ENCODE measurements at places on chromosomes 2 and 18. TPM values are rescaled to one million over a fixed set of nuclear protein-coding genes. Genes with fewer than 3 reads are reported as not detected.

- H3K4me3 ChIP-seq, result no peak overlapping the region
- H3K4me1 ChIP-seq, result no peaks in the 10 kb centered on the region
- DNase-seq, result no peak
- H3K27ac ChIP-seq, result no peak overlapping the region
- no peaks in the 10 kb centered on the region for H3K27me3 ChIP-seq
- no peaks in the 10 kb centered on the region for H3K36me3 ChIP-seq
Measured at GRCh38 chr2:147560810-147561535, 283.9 kb upstream of the ACVR2A start.

- H3K27ac ChIP-seq, result no peak overlapping the region
- no peak overlapping the region for H3K4me3 ChIP-seq
- no peaks in the 10 kb centered on the region for H3K4me1 ChIP-seq
- no peaks in the 10 kb centered on the region for H3K36me3 ChIP-seq
Measured at GRCh38 chr2:148430101-148430500, 214.4 kb upstream of the EPC2 start.

- no peaks in the 10 kb centered on the region for H3K4me1 ChIP-seq
- no peaks in the 10 kb centered on the region for H3K36me3 ChIP-seq
- H3K4me3 ChIP-seq, result no peak overlapping the region
- no peaks in the 10 kb centered on the region for H3K27me3 ChIP-seq
- H3K27ac ChIP-seq, result no peak overlapping the region
Measured at GRCh38 chr2:3244486-3244885, 133.1 kb downstream of the EIPR1 start.

- no peaks in the 10 kb centered on the region for H3K27me3 ChIP-seq
- no peaks in the 10 kb centered on the region for H3K36me3 ChIP-seq
- H3K4me1 ChIP-seq, result no peaks in the 10 kb centered on the region
- no peak for DNase-seq
- H3K4me3 ChIP-seq, result no peak overlapping the region
Measured at GRCh38 chr2:172723286-172723685, 12.4 kb upstream of the RAPGEF4 start.

GPN1 gene
- 34.9 TPM for polyA plus RNA-seq
